DMS53 (cell line): ENCODE measurements at places on chromosomes 16 and 17.

GRCh38 chr17:45104029-45104428, 28.3 kb downstream of the PLCD3 start:
- DNase-seq, result no peak

DNA sequence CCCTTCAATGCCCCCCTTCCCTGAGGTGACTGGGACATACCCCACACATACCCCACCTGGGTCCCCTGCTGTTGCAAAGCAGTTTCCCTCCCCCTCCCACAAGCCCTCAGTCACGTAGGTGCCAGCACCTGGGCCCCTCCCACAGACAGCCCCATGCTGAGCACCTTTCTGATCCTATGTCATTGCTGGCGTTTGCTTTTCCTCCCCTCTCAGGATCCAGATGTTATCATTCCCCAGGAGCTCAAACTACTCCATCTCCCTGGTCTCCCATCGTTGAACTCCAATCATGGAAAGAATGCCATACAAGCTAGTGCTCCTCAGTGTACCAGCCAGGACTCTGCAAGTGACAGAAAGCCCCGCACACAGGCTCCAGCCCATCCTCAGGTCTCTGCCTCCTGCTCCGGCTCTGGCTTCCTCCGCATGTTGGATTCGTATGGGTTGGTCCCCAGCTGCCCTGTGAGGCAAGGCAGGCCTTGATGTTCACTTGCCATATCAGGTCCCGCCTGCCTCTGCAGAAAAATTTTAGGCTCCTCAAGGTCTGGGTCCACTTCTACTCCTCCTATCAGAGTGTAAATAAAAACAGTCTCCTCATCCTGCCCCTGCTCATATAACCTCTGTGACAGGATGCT, 31.4 kb upstream of the MED9 start:
- DNase-seq, result peak; percentile 51

GRCh38 chr17:56835264-56835585, 1.3 kb downstream of the DGKE start:
- DNase-seq, result peak; percentile 58

- DNase-seq, result peak; percentile 16
These were observed 17.9 kb downstream of the SNX29 start for GRCh38 chr16:11994143-11995119.

- no peak for DNase-seq
These were observed 210.5 kb downstream of the IRX3 start for GRCh38 chr16:54076006-54076504.

GRCh38 chr16:87631067-87631466, 28.8 kb downstream of the JPH3 start:
- no peak for DNase-seq

GRCh38 chr17:29136998-29137730, 43.0 kb downstream of the MYO18A start:
- no peak for DNase-seq

DNA sequence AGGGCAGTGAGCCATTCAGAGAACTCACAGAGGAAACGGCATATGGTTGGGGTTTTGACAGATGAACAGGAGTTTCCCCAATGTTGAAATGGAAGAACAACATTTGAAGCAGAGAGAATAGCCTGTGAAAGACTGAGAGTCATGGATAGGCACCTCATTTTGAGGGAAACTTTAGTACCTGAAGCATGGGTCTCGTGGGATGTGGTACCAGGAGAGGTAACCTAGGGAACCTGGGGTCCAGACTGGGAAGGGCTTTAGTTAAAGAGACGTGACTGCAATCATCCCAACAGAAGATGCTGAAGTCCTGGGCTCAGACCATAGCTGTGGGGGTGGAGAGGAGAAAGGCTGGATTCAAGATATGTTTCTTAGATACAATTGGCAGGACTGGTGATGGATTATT, 137.8 kb upstream of the CCL2 start:
- no peak for DNase-seq

- peak; percentile 55 for DNase-seq
These were observed 445.7 kb upstream of the MAF start for GRCh38 chr16:80046261-80046660.

DNA sequence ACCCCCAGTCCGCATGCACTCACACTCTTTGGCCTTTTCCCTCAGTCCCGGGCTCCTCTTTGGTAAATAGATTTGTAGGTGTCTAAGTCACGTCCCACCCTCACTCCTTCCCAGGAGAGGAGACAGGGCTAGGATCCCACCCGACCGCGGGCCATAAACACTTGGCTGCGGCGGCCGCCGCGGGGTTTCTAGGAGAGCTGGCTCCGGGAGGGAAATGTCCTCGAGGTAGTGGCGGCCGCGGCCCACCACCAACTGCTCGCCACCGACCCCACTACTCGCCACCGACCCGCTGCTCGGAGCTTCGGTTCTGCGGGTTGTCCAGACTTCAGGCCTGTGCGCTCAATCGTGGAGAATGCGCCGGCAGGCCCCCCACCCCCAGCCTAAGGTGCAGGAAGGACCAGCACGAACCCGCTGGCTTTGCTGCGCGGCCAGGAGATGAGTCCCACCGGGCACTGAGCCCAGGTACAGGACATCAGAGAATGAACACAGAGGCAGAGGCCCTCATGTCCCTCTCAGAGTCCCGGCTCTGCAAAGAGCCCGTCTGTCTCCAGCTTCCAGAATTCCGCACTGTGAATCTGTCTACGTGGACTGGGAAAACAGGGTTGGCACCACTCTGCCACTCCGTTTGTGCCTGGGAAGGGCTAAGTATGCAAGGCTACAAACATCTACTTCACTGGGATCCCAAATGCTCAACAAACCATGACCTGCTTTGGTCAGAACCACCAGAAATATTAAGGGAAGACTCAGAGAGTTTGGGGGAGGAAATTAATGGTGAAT, 2.5 kb downstream of the PRAC2 start:
- DNase-seq, result no peak

- DNase-seq, result no peak
These were observed 42.3 kb downstream of the JPH3 start for GRCh38 chr16:87644596-87644995.

- DNase-seq, result peak; percentile 41
These were observed 4.9 kb downstream of the RARA start for GRCh38 chr17:40313668-40314583.

GRCh38 chr16:10862438-10862837, 14.6 kb upstream of the CIITA start:
- DNase-seq, result no peak
